ENCODE measurements at places on chromosomes 7 and 10. TPM values are rescaled to one million over a fixed set of nuclear protein-coding genes. Genes with fewer than 3 reads are reported as not detected.
A peak's percentile ranks its signal among the peaks of the same experiment; 100 is the strongest.

DNA sequence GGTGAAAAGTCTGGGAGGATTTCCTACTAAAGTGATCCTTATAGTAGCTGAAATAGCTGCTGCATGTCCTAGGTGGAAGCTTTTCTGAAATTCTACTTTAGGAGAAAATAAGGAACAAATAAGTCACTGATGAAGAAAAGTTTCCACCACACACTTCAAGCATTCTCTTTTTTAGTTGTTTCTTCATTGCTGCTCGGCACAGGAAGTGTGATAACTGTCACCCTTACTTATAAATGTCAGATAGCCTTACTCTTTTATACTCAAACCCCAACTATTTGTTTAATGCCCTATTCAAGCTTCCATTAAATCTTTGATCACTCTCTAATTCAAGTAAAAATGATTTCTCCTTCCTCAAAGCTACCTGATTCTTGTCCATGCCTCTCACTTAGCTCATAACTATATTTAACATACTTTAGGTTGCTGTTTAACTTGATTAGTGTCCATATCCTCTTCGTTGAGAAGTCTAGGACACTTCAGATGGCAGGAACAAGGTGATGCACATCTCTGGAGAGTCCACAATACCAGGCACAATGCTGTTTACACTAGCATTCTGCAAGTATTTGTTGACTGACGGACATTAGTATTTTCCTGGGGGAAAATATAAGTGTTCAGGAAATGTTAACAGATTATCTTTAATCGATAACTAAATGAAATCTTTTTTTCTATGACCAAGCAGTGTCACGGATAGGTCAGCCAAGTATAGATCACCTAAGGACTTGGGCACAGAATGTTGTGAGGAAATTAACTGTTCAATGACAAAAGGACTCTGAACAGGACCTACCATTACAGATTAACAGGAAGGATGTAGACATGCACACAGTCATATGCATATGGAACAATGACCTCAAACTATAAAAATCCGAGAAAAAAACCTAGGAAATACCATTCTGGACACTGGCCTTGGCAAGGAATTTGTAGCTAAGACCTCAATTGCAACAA lies 67.4 kb downstream of the ZNF438 start:
- DNase-seq: no peak

The SPDYE6 gene
- total RNA-seq: not detected

- DNase-seq: no peak
Measured at GRCh38 chr7:106114716-106115383, 2.7 kb upstream of the SYPL1 start.

DNA sequence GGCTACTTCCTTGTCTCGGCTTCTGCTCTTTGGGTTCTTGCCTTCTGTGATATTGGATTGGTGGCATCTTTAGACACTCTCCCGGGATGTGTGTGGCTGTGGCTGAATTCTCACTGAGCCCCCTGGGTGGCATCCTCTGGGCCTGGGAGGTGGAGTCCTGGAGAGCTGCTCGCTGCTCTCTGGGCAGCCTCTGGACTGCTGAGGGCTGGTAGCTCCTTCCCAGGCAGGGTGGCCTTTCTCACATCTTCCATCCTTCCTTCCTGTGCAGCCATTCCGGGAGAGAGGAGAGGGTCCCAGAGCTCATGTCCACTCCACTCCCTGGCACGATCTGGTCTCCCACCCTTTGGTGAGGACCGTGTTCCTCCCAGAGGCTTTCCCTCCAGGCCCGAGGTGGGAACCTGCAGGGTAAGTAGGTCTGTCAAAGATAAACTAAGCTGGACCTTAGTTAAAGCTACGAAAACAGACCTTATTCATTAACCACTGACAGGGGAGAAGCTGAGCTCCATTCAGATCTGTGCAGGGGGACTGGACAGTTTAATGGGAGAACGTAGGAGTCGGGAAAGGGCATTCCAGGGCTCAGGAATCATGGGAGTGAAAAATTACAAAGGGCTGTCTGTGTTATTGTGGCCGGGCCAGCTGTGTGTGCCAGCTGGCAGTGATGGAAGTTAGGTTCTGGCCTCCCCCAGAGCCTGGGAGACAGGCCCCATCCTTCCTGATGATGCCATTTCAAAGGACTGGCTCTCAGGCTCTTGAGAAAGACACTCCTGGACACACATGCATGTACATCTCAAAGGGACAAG lies 8.7 kb downstream of the ATP6V0E2 start:
- no peak for DNase-seq

The TNKS2 gene
- total RNA-seq: 40.5 TPM

GRCh38 chr7:151379534-151380198 lies 30.2 kb downstream of the WDR86 start:
- peak; percentile 57 for DNase-seq

- DNase-seq: peak; percentile 76
Measured at GRCh38 chr10:100996678-100997359, 2.8 kb upstream of the LZTS2 start.

Measured in upper lobe of right lung (tissue), 1 donor.